ENCODE measurements at places on chromosomes 7 and 10.

GRCh38 chr7:92557808-92558362, 29.3 kb downstream of the RBM48 start:
- DNase-seq = no peak

DNA sequence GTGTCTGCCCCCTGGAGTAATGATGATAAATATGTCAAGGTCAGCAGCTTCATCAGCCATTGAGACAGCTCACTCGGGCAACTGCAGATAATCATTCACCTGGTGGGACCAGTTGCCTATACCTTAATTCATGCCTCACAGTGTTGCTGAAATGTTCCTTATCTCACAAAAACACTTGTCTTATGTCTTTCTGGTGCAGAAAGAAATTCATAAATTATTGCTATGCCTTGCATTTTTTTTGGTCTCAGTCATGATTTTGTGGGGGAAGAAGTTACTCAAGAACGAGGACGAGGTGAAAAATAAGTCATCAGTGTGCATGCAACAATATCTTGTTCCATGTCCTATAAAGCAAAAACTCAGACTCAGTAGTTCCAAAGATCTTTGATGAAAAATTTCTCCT, 16.0 kb downstream of the TRIL start:
- DNase-seq = no peak

GRCh38 chr7:27098578-27099451, 3.0 kb upstream of the HOXA1 start:
- DNase-seq = peak; percentile 65

GRCh38 chr10:11602919-11603523, 8.4 kb downstream of the USP6NL start:
- DNase-seq = no peak

DNA sequence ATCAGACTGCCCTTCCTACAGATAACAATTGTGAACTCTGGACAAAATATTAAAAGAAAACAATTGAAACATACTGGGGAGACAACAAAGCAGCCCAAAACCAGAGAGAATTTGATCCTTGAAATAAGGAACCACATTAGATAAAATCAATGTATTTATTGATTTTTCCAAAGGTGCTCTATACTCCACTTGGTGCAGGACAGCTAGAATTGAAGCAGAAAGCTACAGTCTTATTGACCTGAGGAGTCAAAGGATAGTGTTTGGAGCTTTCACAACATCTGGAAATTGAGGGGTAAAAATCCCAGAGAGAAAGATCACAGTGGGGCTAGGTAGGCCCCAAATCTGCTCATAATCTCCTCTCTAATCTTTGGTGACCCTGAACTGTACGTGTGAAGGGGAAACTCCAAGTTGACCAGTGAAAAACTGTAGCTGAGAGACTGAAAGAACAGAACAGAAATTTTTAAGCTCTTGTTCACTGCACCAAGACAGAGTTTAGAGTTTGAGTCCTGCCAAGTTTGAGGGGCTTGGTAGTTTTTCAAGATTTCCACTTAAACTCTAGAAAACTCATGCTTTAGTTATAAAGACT, 70.2 kb downstream of the SAMD9 start:
- DNase-seq = no peak

DNA sequence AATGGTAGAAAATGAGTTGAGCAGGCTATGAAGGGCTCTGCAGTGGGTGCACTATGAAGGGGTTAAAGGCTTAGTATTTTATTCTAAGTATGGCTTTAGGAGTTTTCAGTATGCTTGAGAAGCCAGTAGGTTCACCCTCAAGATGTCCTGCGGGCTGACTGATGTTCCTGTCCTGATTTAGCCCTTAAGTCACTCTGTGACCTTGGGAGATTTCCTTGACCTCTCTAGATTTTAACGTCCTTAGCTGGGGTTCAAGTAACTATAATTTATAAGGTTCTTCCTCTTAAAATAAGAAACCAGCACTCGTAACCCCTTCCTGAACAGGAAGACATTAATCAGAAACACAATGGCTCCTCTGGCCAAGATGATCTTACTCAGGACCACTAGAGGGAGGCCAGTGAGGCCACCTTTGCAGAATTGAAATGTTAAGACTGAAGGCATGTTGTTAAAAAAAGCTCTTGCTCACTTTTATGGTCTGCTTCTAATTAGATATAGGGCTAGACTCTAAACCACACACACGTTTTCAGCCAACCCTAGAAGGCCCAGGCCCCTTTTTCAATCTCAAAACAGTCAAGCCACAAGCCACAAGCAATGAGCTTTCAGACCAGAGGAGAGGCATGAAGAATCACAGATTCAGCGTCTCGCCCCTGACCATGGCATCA, 41.9 kb downstream of the CDK1 start:
- no peak for DNase-seq

DNA sequence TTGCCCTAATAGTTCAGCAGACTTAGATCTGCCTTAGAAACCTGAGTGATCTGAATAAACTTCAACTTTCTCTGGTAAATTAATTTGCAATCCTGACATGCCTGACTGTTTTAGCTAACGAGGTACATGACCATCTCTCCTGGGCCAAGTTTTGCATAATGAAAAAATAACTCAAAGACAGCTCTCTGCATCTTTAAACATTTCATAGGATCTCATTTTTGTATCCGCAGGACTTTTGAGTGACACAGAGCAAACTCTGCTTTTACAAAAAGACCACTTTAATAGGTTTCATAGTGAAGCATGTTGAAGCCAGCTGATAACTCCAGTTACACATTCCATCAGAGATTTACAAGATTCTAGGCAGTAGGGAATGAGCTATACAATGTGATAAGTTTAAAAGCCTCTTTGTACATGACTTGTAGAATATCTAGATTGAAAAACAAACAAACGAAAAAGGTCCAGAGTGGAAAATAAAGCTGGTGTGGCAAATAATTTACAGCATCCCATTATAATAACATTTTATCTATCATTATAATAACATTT, 2.1 kb downstream of the PRKG1 start:
- DNase-seq = no peak

DNA sequence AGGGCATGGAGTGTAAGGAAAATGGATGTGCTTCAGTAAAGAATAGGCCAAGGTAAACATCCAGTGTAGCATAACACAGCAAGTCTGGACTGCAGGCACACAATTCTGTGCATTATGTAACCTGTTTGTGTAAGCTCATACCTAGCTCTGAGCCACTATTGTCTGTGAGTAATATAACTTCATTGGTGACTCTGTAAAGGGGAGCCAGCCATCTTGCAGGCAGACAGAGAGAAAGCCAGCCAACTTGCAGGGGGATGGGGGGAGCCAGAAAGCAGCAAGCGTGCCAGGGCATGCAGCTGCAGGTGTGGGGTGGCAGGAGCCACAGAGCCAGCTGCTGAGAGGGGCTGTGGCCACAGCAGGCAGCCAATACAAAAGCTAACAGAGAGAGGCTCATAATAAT, 449.2 kb downstream of the IPMK start:
- DNase-seq = no peak

- DNase-seq = peak; percentile 99
Measured at GRCh38 chr10:43202657-43203447, 64.0 kb downstream of the RASGEF1A start.

DNA sequence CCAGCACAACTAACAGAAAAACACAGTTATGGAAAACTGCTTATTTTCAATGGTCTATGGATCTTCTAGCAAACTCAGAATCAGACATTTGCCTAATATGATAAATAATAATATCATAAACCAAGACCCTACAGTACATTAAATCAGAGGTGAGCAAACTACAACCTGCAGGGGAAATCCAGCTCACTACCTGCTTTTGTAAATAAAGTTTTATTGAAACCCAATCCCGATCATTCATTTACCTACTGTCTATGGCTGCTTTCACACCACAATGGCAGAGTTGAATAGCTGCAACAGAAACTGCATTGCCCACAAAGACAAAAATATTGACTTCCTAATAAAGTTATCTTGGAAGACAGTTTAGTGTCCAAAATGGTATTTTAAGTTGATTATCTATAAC, 108.5 kb downstream of the ELAPOR2 start:
- DNase-seq = no peak
